CD4-positive, alpha-beta T cell treated with Interferon gamma for 1 hour (primary cell): ENCODE measurements at places on chromosomes 12 and 14.

GRCh38 chr12:13948621-13949020 lies 32.8 kb downstream of the GRIN2B start:
- no peak for DNase-seq

GRCh38 chr14:77338302-77338701 lies 17.5 kb downstream of the GSTZ1 start:
- no peak for DNase-seq

DNA sequence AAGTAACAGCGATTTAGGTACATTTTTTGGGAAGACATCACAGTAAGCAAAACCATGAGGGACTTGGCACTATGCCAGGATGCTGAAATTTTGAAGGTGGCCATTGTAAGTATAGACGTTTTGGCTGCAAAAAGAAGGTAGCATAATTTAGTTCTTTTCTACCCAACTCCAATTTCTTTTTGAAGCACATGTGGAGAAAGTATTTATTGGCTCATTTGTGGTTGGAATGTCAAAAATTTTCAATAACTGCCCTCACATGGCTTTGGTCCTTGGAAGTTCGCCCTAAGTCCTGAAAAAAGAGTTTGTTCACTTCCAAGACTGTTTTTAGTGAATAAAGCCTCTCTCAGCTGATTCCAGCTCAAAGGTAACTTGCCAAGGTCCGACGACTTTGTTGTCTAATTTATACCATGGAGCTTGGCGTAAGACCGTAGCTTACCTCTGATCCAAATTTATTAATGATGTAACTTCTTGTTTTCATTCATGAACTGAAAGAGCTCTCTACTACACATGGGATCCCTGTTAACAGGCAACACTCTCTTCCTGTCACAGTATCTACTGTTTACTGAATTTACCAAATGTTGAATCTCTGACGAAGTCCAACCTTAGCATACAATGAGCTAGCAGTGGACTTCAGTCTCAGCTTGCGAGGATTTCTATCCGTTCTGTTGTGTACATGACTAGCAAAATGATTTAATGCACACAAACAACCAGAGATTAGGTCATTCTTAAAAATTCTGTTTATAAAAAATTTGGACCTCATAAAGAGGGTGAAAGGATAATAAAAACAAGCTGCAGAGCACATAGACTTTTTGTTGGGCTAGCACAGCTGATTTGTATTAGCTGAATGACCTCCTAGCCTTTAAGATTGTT lies 49.0 kb downstream of the MSRB3 start:
- no peak for DNase-seq

DNA sequence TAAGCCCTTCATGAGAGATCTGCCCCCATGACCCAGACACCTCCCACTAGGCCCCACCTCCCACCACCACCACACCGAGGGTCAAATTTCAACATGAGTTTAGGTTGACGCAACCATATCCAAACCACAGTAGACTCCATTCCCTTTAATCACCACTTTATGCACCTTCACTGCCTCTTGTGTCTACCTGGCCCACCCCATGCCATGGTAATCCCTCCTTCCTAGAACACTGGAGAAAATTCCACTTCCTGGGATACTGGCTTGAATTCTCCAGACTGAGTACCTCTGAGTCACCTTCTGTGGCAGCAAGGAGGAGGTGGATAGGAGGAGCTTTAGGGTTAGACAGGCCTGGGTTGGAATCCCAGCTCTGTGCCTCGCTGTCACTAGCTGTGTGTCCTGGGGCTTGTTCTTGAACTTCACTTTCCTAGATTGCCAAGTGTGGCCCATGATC lies 26.1 kb upstream of the CIPC start:
- DNase-seq: no peak

DNA sequence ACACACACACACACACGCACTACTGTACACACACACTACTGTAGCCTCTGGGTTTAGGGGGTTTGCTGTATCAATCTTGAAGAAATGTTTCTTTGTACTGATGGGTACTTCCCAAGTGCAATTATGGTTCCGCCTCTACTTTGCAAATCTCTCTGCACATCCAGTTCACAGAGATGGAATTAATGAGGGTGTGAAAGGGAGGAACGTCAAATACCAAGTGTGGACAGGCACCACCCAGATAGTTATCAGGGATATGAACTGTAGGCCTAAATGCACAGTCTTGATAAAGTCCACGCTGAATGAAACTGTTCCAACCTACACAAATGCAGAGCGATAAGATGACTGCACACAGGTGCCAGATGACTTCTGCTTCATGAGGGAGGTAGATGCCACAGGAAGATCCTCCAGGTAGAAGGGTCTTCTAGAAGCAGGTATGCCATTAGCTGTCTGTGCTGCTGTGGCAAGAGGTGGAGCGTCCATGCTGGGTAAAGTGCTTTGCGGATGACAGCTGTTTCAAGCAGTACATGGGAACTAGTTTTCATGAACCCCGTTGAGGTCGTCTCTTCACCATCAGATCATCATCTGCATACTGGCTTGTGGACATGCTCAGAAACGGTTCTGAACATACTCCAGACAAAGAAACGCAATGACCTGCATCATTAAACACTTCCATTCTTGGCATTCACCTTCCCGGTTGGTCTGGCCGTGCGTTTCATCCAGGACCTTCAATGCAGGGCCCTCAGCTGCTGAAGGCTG lies 314.3 kb upstream of the RTL1 start:
- no peak for DNase-seq

DNA sequence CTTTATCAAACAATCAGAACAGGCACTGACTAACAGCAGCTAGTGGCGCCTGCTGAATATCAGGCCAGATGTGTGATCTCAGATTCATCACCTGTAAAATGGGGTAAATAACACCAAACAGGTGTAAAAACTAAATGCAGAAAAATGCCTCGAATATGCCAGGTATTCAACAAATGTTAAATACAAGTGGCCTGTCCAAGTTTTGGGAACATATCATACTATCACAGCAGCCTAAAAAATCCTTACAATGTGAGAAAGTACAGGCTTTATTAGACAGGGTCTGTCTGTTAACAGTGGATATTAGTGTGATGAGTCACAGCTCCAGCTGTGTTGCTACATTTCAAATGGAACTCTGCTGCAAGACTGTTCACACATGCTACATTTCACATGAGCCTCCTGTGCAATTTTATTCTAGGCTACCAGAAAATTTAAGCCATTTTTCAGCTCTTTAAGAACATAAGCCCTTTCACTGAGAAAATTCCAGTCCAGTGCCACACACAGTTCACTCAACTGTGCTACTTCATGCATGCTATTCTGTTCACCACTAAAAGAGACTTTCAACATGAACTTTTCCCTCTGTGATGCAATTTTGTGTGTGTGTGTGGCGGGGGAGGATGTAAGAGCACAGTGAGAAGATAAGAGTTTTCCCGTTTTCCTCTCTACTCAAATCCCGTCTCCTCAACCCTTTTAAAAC lies 56.7 kb downstream of the MSRB3 start:
- no peak for DNase-seq

DNA sequence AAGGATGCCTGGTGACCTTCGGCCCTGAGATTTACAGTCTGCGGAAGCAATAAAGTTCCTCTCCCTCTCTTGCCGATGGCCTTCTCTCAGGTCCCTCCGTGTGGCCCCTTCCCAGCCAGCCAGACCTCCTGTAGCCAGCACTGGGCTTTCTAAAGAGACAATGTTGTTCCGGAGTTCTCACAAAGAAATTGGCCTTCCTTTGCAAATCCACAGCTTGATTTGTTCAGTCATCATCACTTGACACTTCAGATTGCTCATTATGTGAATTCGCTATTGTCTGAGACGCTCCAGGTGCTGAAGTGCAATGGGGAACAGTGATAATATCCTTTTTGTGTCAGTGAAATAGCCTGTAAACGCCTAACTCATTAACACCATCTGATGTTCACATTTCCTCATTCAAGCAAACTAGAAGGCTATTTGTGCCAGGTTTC lies 43.7 kb upstream of the GPHB5 start:
- no peak for DNase-seq

DNA sequence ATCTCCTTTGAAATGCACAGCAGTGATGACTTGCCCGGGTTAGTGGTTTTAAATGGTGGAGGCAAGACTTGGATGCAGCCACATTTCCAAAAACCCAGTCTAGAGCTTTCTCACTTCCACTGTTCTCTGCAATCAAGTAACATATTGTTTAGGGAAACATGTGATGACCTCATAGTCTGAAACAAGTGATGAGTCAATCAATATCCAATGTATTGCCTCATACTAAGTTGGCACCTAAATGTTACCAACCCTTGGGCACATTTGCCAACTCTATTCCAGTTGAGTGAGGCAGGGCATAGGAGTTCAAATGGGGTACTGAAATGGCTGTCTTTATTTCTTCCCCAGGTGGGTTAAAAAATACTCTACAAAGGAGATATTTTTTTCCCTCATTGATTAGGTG lies 1105.4 kb downstream of the VRK1 start:
- no peak for DNase-seq

DNA sequence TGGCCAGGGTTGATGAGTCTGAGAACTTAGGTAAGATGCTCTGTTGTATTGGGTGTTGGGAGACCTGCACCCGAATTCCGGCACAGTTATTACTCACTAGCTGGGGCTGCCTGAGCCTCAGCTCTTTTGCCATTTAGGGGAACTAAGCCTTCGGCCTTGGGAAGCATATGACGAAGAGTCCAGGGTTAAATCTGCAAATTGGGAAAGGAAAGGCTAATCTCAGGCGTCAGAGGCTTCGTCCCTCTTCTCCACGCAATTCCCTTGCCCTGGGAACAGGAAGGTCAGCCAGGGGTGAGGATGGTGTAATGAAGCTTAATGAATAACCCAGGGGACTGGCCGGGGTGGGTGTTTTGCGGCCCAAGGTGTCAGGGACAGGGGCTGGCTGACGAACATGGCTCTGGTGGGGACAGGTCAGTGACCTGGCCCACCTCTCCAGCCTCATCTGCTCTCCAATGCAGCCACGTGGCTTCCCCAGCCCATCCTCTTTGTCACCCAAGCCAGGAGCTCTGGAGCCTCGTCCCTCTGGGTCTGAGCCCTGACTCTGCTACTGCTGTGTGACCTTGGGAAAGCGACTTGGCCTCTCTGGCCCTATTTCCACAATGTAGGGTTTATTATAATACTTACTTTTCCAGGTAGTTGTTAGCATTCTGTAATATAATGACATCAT lies 3.8 kb upstream of the SDSL start:
- DNase-seq: no peak

- no peak for DNase-seq
These were observed 30.7 kb upstream of the BCL7A start for GRCh38 chr12:121990692-121991603.
